Endothelial cell of umbilical vein (primary cell): ENCODE measurements at places on chromosomes 16 and 17. TPM values are rescaled to one million over a fixed set of nuclear protein-coding genes. Genes with fewer than 3 reads are reported as not detected.

The SCN4A gene
- total RNA-seq: 0.40 TPM in 1 of 2 replicates, not detected in the other

The PRSS27 gene
- 0.53 and 0.60 TPM in 2 replicates for total RNA-seq

The SPN gene
- not detected in 2 replicates for total RNA-seq

The PDIA2 gene
- total RNA-seq: 0.99 TPM in 1 of 2 replicates, not detected in the other

The CCDC57 gene
- 31.6 and 40.9 TPM in 2 replicates for total RNA-seq

The ARL5C gene
- not detected in 2 replicates for total RNA-seq

The SLC5A10 gene
- not detected in 2 replicates for total RNA-seq

GRCh38 chr16:17276010-17276530 lies 194.7 kb downstream of the XYLT1 start:
- H3K4me1 ChIP-seq: no peaks in the 10 kb centered on the region
- DNase-seq: no peak
- no peaks in the 10 kb centered on the region for H3K27me3 ChIP-seq

- H3K36me3 ChIP-seq: peaks cover 1% of the 10 kb centered on the region
- H3K27me3 ChIP-seq: no peaks in the 10 kb centered on the region
- no peak overlapping the region for H3K4me3 ChIP-seq
- DNase-seq: no peak
- H3K27ac ChIP-seq: no peak overlapping the region
These were observed 17.0 kb downstream of the SP2 start for GRCh38 chr17:47913050-47913449.

- no peak for DNase-seq
- no peaks in the 10 kb centered on the region for H3K36me3 ChIP-seq
- H3K27me3 ChIP-seq: no peaks in the 10 kb centered on the region
- H3K4me1 ChIP-seq: no peaks in the 10 kb centered on the region
These were observed 174.2 kb downstream of the STX8 start for GRCh38 chr17:9401434-9401833.

DNA sequence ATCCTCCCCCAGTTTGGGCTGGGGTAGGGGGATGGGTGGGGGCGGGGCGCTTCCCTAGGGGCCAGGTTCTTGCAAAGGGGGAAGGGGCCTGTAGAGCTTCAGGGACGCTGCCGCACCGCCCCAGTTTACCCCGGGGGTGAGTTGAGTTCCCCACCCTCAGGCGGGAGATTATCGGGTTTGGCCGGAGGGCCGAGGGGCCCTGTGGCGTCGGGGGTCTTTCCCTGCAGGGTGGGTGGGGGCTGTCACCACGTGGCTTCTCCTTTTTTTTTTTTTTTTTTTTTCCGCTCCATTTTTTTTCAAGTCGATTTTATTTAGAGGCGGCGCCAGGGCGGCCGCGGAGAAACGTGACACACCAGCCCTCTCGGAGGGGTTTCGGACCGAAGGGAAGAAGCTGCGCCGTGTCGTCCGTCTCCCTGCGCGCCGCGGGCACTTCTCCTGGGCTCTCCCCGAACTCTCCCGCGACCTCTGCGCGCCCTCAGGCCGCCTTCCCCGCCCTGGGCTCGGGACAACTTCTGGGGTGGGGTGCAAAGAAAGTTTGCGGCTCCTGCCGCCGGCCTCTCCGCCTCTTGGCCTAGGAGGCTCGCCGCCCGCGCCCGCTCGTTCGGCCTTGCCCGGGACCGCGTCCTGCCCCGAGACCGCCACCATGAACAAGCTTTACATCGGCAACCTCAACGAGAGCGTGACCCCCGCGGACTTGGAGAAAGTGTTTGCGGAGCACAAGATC lies at the start of gene IGF2BP1:
Gene IGF2BP1, plus strand, starts transcription at position 283 of the 724 bp plus-strand sequence. Its CDS starts 361 bp downstream, at position 644.
- H3K4me1 ChIP-seq: peaks cover 32% of the 10 kb centered on the region
- no peaks in the 10 kb centered on the region for H3K36me3 ChIP-seq
- H3K27ac ChIP-seq: peak within 1 kb of the TSS; percentile 80
- peak; percentile 80 for DNase-seq

DNA sequence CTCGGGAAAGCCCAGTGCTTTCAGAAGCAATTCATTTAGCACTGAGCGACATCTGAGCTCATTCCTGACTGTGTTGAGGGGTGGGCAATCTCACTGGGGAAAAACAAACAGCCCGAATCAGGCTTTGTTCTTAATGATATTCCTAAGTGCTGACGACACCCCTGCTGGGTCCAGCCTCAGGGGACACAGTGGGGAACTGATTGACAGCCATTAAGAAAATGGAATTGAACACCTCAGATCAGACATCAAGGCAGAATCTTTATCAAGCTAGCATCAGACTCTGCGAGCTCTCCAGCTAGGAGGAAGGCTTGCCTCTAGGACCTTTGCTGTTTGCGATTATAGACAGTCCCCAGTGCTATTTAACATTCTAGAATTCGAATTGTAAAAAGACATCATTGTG lies 22.5 kb upstream of the LYRM9 start:
- H3K27me3 ChIP-seq: no peaks in the 10 kb centered on the region
- no peaks in the 10 kb centered on the region for H3K36me3 ChIP-seq
- no peak overlapping the region for H3K4me3 ChIP-seq

- peaks cover 8% of the 10 kb centered on the region for H3K4me1 ChIP-seq
- H3K27me3 ChIP-seq: peaks cover 82% of the 10 kb centered on the region
- DNase-seq: peak; percentile 33
- no peak overlapping the region for H3K4me3 ChIP-seq
These were observed 14.4 kb upstream of the CBX8 start for GRCh38 chr17:79811011-79811867.

GRCh38 chr17:4939546-4939795 lies 375 bp downstream of the SLC25A11 start:
- H3K27me3 ChIP-seq: no peaks in the 10 kb centered on the region
- DNase-seq: no peak
- H3K36me3 ChIP-seq: peaks cover 33% of the 10 kb centered on the region
- peak overlapping the region; percentile 45 for H3K4me3 ChIP-seq

DNA sequence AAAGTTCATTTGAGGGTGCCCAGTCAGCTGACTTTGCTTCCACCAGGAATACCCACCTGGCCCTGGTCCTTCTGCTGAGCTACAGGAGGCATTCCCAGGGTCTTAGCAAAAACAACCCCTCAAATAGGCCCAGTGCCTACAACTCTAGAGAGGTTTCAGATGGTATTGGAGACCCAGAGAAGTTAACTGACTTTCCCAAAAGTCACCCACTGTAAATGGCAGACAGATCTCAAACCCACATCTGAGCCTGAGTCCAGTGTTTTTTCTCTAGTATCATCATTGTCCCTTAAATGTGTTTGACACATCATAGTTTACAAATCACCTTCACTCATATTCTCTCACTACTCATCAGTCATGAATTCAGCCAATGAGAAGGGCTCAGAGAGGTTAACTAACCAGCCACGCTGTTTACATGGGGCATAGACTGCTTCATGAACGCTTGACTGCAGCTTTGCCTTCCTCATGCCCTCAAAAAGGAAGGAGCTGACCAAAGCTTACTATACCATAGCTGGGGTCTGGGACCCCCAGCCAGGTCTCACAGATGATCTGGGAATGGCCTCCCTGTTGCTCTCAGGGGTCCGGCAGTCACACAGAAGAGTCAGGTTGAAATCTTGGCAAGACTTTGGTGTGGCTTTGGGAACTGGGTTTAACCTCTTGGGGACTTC lies 3.7 kb downstream of the PHOSPHO1 start:
- DNase-seq: no peak
- H3K27ac ChIP-seq: no peak overlapping the region
- H3K27me3 ChIP-seq: peaks cover 22% of the 10 kb centered on the region
- H3K4me3 ChIP-seq: no peak overlapping the region
- H3K36me3 ChIP-seq: no peaks in the 10 kb centered on the region
- H3K4me1 ChIP-seq: peaks cover 21% of the 10 kb centered on the region

- DNase-seq: no peak
- H3K4me1 ChIP-seq: peaks cover 5% of the 10 kb centered on the region
These were observed 725 bp downstream of the NT5C3B start for GRCh38 chr17:41835214-41835799.
